Right hindlimb (tissue), 1 donor: ENCODE measurements at places on chromosomes 3 and 15.

- DNase-seq = no peak
Observed at GRCh38 chr15:66780973-66781718, 79.1 kb downstream of the SMAD6 start.

DNA sequence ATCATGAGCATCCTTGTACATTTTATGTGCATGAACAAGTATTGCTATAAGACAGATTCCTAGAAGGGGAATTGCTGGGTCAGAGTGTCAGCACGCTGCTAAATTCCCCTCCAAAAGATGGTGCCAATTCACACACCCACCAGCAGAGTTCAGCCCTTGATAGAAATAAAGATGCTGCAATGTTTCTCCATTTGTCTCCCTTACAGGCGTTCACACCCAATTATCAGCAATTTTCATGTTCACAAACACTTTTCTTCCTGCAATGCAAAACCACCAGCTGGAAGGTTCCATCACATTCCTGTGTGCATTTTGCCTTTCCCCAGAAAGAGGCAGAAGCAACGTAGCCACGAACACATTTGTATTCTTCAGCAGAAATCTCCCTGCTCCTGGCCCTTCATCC is 3.3 kb upstream of the TAMM41 start:
- no peak for DNase-seq

DNA sequence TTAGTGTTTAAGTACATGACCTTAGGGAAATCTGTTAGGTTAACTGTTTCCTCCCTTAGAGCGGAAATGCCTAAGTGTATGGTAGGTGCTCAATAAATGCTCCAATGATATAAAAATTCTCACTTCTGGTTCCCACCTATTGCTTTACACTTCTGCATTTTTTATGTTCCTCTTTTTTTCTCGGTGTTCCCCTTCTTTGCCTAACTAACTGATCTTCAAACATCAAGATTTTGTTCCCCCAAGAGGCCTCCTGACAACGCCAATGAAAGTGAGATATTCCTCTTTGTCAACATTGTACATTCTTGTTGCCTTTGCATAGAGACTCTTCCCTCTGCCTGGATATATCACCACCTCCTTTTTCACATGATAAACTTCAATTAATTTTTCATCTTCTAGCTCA is 17.4 kb downstream of the SLC35A5 start:
- DNase-seq = no peak

DNA sequence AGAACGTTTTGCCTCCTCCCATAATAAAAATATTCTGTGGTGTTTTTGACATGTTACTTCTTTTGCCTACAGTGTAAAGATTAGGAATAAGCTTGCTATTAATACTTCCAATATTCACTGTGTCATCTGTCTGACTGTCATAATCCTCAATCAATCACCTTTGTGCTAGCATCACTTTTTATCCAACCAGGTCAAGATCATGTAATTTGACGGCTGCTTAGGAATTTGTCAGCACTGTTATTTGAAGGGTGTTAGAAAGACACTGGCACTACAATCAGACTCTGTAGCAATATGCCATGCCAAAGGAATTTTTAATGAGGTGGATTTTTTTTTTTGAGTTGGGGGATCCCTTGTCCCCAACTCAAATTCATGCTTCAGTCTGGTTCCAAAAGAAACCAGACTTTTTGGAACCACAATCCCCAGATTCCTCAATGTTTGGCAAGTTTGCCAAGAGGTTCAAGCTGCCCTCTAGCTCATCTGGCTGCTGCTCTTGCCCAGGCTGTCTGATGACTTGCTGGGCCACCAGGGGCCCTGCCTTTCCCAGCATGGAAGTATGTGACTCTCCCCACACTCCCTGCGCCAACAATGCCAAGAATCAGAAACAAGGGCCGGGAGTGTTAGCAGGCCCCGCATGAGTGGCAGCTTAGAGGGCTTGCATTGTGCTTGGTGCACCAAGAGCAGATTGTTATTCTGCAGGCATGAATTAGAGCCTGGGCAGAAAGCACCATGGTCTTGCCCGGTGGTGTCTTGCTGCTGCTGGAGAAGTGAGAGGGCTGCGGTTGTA is 58.6 kb upstream of the TSC22D2 start:
- peak; percentile 51 for DNase-seq

DNA sequence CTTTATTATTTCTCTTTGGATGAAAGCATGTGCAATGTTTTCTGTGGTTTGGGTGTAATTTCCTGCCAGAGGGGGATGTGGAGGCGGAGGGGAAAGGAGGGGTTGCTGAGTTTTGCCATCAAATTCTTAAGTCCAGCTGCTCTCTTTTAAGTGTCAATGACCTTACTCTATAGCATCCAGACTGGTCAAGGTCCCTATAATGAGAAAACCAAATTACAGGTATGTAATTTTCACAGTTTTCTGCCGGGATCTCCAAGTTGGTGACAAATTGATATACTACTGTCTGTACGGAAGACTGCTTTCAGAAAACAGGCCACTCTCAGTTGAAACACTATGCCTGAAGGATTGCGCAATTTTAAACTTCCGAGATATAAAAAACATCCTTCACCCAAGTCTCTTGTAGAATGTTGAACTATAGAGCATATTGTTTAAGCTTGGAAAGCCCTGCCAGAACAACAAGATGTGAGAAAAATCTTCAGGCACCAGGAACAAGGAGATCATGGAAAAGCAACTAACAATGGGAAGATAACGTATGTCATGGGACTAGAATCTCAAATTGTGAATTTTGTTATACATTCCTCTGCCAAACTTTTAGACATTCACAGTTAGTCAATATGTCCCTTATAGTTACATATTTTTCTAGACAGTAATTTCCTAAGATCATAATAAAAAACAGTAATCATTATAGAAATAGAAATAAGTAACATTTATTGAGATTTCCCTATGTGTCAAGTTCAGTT is 300.7 kb upstream of the SATB1 start:
- DNase-seq = no peak

- DNase-seq = peak; percentile 33
Observed at GRCh38 chr15:58139276-58139988, 1.3 kb downstream of the AQP9 start.

DNA sequence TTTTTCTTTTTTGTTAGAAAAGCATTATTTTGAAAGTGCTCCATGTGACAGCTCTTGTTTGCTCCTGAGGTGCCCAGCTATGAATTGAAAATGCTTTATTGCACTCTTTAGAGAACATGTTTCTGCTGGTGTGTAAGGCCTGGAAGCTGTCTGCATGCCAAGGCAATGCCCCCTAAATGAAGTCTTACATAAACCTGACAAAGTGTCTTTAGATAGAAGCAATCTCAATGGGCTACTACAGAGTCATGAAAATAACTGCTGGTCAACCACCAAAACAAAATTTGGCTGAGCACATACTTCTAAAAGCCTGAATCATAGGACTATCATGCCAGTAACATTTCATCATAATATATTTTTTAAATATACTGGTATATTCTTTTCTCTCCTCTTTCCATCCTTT is 178.7 kb downstream of the THRB start:
- no peak for DNase-seq

DNA sequence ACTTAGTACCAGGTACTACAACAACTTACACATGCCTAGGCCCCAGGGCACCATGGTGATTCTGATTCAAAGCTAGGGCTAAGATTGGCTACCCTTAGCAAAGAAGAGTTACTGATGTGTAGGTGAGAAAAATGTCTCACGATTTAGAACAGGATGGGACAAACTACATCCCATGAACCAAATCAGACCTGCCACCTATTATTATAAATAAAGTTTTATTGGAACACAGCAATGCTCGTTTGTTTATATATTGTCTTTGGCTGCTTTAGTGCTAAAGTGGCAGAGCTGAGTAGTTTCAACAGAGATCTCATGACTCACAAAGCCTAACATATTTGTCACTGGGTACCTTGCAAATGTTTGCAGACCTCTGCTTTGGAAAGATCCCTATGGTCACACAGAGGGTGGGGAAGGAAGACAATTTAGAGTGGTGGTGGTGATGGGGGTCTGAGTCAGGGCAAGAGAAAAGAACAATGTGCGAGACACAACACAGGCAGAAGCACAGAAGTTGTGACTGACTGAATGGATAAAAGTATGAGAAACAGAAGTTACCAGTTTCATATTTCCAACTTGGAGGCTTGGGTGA is 770.6 kb upstream of the CFAP20DC start:
- DNase-seq = no peak

- DNase-seq = no peak
Observed at GRCh38 chr3:177523872-177524438, 326.7 kb upstream of the TBL1XR1 start.

GRCh38 chr15:37574985-37575384 is 359.5 kb upstream of the TMCO5A start:
- no peak for DNase-seq

- peak; percentile 88 for DNase-seq
Observed at GRCh38 chr3:50237754-50238548, 1.9 kb downstream of the GNAI2 start.

- DNase-seq = no peak
Observed at GRCh38 chr3:10855083-10855870, 39.2 kb downstream of the SLC6A11 start.

GRCh38 chr3:119352863-119353527 is 58.8 kb downstream of the ARHGAP31 start:
- DNase-seq = no peak

DNA sequence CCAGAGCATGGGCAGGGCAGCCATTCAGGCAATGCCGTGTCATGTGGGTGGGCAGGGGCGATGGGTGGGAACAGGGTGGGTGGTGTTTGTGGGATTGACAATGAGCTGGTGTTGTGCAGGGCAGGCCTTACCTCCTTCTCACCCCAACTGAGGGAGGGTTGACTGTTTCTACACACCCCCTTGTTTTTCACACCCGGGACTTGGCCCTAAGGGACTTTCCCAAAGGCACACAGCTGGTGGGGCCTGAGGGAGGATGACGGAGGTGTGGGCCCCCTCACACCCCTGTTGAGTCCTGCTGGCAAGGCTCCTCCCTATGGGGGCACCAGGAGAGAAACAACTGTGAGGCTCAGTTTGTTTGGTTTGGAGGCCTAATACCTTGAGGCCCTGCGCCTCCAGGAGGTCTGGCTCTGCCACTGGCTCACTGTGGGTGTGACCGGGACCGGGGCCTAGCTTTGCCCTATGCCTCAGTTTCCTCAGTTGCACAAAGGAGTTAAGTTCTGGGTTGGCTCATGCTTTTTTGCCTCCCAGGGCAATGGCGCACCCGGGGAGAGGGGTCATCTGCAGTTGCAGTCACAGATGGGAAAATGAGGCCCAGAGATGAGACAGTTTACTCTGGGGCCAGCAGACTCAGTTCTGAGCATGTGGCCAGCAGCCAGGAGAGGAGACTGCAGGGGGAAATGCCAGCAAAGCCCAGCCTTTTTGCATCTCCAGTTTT is 5.1 kb upstream of the DNAH1 start:
- DNase-seq = no peak

- DNase-seq = peak; percentile 27
Observed at GRCh38 chr15:100713163-100713867, 110.9 kb downstream of the ASB7 start.

GRCh38 chr15:43433165-43433564 is 59.8 kb downstream of the TP53BP1 start:
- no peak for DNase-seq

- DNase-seq = peak; percentile 91
Observed at GRCh38 chr3:128993461-128994172, at the start of gene CFAP92. TSS of gene CFAP92 (minus strand) at chr3:128994076. CDS start at chr3:128993304, 772 bp downstream.

DNA sequence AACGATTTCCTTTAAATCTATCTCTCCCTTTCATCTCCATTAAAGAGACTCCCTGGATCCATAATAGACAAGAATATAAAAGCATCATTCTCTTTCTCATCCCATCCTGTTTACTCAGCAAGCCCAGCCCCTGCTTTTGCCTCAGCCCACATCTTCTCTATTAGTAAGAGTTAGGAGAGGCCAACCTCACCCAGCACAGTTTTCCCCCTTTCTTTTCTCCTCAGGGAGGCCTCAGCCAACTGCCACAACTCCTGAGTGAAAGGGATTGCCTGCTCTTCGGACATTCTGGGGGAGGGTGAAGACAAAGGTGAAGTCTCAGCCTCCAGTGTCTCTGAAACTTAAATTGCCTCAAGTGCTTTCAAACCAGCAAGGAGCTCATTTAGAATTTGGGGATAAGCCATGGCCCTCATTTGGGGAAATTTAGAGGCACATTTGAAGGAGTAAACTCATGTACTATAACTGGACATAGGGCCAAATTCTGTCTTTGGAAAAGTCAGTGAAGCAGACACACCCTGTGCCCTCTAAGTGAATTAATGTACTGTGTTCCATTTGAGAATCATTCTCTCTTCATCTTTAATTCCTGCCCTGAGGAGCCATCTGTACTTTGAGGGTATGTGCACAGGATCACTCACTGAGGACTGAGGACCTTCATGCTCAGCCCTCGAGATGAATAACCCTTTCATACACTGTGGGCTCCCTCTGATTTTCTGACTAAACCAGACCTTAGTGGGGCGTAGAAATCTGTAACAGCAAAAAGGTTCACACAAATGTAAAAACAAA is 82.5 kb downstream of the SOX2 start:
- DNase-seq = no peak

GRCh38 chr3:71371282-71371681 is 212.2 kb downstream of the FOXP1 start:
- no peak for DNase-seq

DNA sequence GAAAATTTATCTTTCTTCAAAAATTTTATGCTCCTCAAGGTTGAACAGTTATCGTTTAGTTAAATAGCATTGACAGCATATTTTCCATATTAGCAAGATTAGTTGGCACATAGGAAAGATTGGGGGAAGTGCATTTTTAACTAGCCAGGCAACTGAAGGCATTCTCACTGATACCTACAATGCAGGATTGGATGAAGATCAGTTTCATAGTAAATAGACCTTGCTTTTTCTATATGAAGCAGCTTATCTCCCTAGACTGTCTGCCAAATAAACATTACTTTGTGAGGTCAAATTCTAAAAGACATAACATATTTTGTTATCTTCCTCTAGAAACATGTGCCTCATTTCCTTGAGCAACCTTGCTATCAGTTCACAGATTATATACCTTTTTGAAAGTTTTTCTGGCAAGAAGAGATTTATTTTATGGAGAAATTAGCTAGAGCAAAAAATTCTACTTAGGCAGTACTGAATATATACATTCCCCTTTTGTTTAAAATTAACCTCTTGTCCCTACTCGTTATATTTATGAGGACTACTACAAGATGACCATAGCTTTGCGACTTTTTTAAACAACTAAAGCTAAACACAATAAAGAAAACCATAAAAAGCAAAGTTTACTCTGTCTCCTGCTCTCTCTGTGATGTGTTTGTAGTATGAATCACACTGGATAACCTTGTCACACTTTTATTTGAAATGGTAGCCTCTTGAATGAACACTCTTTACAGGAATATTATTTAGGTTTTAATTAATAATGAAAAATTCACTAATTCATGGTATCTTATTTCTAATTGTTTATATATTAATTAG is 654.9 kb upstream of the TBL1XR1 start:
- DNase-seq = no peak

- no peak for DNase-seq
Observed at GRCh38 chr3:130971208-130971607, 55.4 kb downstream of the ASTE1 start.

GRCh38 chr15:57565311-57565710 is 26.4 kb upstream of the MYZAP start:
- no peak for DNase-seq

GRCh38 chr3:36172699-36173098 is 207.6 kb upstream of the STAC start:
- no peak for DNase-seq
